Common myeloid progenitor, CD34-positive (primary cell): ENCODE measurements at places on chromosomes 12 and 14.

DNA sequence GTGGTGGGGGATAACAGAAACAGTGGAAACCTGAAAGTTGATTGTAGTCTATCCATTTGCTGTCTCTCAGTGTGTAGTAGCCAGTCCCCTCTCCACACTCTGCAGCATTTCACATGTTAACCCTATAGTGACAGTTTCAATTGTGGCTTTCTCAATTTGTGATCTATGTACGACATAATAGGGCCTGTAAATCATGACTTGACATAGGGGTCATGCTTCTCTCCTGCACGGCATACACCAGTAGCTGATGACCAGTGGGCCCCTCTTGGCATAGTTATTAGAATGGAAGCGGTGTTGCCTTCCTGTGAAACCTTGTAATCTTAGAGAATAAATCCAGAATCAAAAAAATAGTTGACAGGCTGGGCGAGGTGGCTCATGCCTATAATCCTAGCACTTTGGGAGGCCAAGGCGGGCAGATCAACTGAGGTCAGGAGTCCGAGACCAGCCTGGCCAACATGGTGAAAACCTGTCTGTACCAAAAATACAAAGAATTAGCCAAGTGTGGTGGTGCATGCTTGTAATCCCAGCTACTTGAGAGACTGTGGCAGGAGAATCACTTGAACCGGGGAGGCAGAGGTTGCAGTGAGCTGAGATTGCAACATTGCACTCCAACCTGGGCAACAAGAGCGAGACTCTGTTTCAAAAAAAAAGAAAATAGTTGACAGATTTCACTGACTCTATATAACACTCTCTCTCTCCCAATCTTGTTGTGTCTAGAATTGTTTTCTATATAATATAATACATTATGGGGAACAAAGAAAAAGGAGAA lies 44.6 kb upstream of the VSX2 start:
- no peak overlapping the region for H3K4me3 ChIP-seq
- H3K36me3 ChIP-seq: peaks cover 6% of the 10 kb centered on the region
- no peak for DNase-seq
- H3K27me3 ChIP-seq: no peaks in the 10 kb centered on the region
- H3K27ac ChIP-seq: no peak overlapping the region
- no peaks in the 10 kb centered on the region for H3K4me1 ChIP-seq

GRCh38 chr12:92504594-92504981 lies 198.2 kb upstream of the PLEKHG7 start:
- H3K27me3 ChIP-seq: no peaks in the 10 kb centered on the region
- H3K4me1 ChIP-seq: peaks cover 17% of the 10 kb centered on the region
- no peak for DNase-seq
- H3K36me3 ChIP-seq: no peaks in the 10 kb centered on the region

- no peak for DNase-seq
- H3K27ac ChIP-seq: no peak overlapping the region
- peaks cover 18% of the 10 kb centered on the region for H3K4me1 ChIP-seq
These were observed 252.8 kb downstream of the AEBP2 start for GRCh38 chr12:19692091-19692490.

- no peaks in the 10 kb centered on the region for H3K36me3 ChIP-seq
- peaks cover 6% of the 10 kb centered on the region for H3K27me3 ChIP-seq
- no peak overlapping the region for H3K4me3 ChIP-seq
- H3K4me1 ChIP-seq: no peaks in the 10 kb centered on the region
- DNase-seq: no peak
These were observed 203.7 kb downstream of the SPTSSA start for GRCh38 chr14:34258318-34258717.

- no peak for DNase-seq
- H3K27ac ChIP-seq: no peak overlapping the region
- no peaks in the 10 kb centered on the region for H3K27me3 ChIP-seq
- H3K4me3 ChIP-seq: no peak overlapping the region
- no peaks in the 10 kb centered on the region for H3K36me3 ChIP-seq
These were observed 19.8 kb downstream of the HVCN1 start for GRCh38 chr12:110669193-110669502.

GRCh38 chr12:51777457-51777856 lies 71.1 kb downstream of the FIGNL2 start:
- H3K27ac ChIP-seq: no peak overlapping the region
- no peaks in the 10 kb centered on the region for H3K36me3 ChIP-seq
- H3K27me3 ChIP-seq: no peaks in the 10 kb centered on the region
- no peak for DNase-seq
- H3K4me1 ChIP-seq: no peaks in the 10 kb centered on the region

- H3K4me3 ChIP-seq: no peak overlapping the region
- DNase-seq: peak; percentile 10
- H3K4me1 ChIP-seq: peaks cover 6% of the 10 kb centered on the region
- H3K27me3 ChIP-seq: no peaks in the 10 kb centered on the region
These were observed 51.9 kb downstream of the DAAM1 start for GRCh38 chr14:59240356-59240755.

GRCh38 chr12:68331500-68331868 lies 678 bp downstream of the MDM1 start:
- no peak for DNase-seq
- no peaks in the 10 kb centered on the region for H3K27me3 ChIP-seq
- peaks cover 20% of the 10 kb centered on the region for H3K4me1 ChIP-seq
- H3K27ac ChIP-seq: peak overlapping the region; percentile 77

DNA sequence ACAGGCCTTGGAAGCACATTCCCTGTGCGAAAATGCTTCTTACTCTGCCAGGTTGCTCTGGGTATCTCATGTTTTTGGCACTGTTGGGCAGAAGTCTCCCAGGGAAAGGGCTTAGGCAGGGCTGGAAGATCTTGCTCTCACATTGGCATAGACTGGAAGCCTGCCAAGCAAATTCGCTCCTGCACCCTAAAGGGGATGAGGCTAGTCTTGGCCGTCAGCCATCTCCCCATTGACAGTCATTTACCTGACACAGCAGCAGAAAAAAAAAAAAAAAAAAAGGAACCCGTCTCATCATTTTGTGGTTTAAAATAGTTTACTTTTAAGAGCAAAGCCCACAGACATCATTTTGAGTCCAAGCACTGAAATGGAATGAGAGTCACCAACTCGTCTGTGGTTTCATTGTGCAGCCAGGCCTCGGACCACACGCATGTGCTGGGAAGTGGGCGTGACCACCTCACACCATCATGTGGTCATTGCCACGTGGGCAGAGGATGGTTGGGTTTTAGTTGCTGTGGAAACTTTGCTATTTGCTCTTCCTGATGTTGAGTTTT lies 84.8 kb downstream of the NRXN3 start:
- no peak overlapping the region for H3K27ac ChIP-seq
- no peaks in the 10 kb centered on the region for H3K4me1 ChIP-seq
- H3K4me3 ChIP-seq: no peak overlapping the region
- H3K36me3 ChIP-seq: no peaks in the 10 kb centered on the region
- no peaks in the 10 kb centered on the region for H3K27me3 ChIP-seq
